Forelimb muscle (tissue), 1 donor: ENCODE measurements at places on chromosomes 6 and 20. TPM values are rescaled to one million over a fixed set of nuclear protein-coding genes. Genes with fewer than 3 reads are reported as not detected.
A peak's percentile ranks its signal among the peaks of the same experiment; 100 is the strongest.

DNA sequence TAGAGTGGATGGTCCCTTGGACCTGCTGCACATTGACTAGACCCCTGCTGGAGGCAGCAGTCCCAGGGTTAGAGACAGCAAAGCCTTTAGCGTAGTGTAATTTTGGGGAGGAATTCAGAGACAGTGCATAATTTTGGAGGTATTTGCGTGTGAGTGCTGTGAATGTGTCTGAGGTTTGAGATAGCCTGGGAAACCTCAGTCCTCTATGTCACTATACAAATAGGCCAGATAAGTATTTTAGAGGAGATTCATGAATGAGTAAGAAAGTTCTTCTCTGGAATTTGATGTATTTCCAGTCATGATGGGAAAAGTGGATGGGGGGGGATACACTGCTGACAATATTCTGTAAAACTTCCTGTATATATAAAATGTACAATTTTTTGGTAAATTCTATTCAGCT is 25.8 kb upstream of the MTRF1L start:
- no peak for DNase-seq

- no peak for DNase-seq
Measured at GRCh38 chr6:43058531-43058930, 703 bp downstream of the MRPL2 start.

DNA sequence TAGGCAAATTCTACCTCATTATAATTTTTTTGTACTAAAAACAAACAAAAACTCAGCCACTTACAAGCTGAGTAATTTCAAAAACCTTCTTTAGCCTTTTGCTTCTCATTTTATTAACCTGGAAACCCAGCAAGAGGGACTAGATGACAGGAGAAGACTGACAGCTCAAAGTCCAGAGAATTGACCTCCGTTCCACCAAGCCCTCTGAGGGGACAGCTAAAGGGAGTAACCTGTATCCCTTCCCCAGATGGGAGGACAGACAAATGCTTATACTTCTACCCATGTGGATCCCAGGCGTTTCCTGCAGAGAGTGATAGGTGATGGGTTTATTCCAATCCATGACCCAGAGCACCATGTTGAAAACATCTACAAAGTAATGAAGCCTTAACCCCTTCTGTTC is 18.5 kb upstream of the MTRES1 start:
- DNase-seq, result no peak

DNA sequence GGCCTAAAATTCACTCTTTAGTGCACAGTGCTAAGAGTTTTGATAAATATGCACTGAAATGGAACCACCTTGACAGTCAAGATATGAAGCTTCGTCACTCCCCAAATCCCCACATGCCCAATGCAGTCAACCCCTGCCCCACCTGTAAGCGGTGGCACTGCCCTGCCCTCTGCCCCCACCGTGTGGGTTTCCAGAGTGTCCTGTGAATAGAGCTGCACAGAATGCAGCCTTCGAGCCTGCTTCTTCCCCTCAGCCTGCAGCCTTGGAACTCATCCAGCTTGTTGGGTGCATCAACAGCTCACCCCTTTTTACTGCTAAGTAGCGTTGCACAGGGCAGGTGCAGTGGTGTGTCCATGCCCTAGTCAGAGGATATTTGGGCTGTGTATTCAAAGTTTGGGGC is 216.3 kb downstream of the SYNDIG1 start:
- no peak for DNase-seq

GRCh38 chr6:151616091-151616513 is 122.3 kb downstream of the CCDC170 start:
- DNase-seq, result no peak

- DNase-seq, result no peak
Measured at GRCh38 chr6:69881322-69882151, 15.2 kb downstream of the COL19A1 start.

GRCh38 chr6:11273406-11274065 is 41.1 kb upstream of the NEDD9 start:
- no peak for DNase-seq

DNA sequence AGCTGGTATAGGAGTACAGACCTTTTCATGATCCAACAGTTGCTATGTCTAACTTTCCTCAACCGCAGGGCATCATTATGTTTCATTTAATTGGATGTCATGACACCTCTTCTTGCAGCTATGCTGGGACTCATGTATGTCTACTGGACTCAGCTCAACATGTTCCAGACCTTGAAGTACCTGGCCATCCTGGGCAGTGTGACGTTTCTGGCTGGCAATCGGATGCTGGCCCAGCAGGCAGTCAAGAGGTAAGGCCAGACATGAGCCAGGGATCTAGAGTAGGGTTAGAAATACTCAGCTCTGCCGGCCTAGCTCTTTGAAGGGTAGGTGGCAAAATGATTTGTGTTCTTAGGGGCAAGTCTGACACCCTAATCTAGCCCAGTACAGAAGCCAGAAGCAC is 25.2 kb downstream of the GHRH start:
- no peak for DNase-seq

- DNase-seq, result no peak
Measured at GRCh38 chr6:53321701-53322100, 27.0 kb downstream of the ELOVL5 start.

- no peak for DNase-seq
Measured at GRCh38 chr6:31819871-31820299, 4.5 kb downstream of the HSPA1A start.

DNA sequence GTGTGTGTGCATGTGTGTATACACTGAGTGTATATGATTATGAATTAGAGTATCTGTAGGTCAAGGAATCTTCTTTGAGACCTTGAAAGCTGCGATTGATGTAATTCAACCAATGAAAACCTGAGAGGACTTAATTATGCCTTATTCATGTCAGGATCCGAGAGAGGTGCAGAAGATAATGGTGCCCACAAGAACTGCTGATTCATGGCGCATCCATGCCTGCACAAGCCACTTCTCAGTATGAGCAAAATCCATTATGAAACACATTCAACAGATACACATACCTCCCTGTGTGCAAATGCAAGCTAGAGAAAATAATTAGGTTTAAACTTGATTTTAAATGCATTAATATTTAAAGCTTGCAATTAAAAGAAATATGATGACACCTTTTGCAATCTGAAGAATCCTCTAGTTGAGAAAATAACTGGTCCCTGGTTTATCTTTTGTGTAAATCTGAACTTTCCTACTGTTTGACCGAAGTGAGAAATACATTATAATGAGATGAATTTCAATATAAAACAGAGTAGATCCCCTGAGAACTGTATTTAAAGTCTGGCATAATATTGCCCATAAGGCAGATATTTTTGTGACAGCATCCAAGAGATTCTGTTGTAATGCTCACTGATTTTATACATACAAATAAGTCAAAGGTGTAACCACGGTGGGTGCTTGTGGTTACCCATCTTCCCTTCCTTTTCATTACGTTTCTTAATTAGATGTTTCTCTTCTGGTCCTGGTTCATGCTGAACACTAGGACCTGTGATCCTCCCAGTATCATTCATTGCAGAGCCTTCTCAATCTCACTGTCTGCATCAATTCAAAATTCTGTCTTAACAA is 45.6 kb downstream of the LY86 start:
- DNase-seq, result no peak

DNA sequence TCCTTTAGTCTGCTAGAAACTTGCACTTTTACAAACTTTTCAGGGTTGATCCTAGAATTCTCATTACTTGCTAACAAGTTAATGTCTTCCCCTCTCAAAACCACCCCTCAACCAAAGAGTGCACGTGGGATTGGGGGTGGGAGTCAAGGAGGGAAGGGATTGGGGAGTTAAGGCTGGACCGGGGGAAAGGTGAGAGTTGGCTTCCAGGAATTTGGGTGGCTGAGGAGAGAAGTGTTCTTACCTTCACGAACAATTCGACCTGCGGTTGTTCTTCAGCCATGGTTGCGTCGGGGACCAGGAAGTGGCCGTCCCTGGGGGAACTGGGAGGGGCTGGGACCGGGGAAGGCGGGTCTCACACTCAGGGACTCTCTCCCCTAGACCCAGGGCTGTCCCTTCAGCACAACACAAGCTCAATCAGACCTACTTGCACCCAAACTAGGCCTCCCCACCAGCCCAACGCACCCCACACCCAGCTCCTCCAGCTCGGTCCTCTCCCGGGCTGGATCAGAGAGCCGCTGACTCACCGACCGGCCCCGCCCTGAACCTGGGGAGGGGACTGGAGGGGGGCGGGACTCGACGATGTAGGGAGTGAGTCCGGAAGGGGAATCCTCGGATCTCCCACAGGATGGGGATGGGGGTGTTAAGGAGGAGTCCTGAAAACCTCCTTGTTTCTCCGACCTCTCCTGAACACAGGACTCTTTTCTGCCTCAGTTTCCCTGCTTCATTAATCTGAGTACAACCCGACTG is at the start of gene CLIC1:
CLIC1 (minus strand) TSS at position 510 of the 747 bp plus-strand sequence; CDS start at position 280, 230 bp downstream.
- no peak for DNase-seq

DNA sequence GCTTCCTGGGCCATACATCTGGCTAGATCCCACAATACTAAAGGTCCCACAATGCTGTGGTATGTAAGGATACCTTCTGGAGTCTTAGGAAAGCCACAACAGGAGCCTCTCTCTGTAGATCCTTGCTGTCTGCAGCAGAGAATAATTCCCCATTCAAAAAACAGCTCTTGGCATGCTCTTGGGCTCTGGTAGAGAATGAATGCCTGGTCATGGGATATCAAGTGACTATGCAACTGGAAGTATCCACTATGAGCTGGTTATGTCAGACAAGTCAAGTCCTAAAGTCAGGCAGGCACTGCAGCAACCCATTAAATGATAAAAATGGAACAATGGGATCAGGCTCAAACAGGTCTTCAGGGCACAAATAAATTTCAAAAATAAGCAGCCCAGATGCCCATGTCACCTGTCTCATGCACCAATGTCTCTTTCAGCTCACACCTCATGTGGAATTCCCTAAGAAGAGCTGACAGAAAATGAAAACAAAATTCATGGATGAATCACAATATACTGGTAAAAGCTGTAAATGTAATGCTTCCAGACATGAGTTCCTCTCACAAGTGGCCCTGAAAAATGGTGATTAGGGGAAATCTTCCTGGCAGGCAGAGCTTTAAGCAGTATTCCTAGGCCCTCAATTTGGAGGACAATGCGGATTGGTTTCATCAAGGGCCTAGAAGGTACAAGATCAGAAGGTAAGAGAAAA is 4.3 kb downstream of the AK9 start:
- DNase-seq, result no peak

- DNase-seq, result no peak
Measured at GRCh38 chr6:9408402-9409117, 973.2 kb upstream of the SLC35B3 start.

DNA sequence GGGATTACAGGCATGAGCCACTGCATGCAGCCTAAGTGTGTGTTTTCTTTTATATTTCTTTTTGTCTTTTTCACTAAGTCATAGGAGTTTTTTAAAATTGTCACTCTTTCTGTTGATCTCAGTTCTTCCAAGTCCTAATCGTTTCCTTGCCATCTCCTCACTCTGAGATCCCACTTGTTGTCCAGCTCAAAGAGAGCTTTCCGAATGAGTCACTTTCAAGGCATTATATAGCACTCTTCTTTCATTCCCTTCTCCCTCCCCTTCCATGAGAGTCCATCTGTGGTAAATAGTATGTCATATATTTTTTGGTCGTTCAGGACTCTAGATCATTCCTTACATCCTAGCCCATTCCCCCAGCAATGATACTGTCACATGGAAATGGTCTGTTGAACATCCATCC is 4.3 kb downstream of the VAPB start:
- no peak for DNase-seq

DNA sequence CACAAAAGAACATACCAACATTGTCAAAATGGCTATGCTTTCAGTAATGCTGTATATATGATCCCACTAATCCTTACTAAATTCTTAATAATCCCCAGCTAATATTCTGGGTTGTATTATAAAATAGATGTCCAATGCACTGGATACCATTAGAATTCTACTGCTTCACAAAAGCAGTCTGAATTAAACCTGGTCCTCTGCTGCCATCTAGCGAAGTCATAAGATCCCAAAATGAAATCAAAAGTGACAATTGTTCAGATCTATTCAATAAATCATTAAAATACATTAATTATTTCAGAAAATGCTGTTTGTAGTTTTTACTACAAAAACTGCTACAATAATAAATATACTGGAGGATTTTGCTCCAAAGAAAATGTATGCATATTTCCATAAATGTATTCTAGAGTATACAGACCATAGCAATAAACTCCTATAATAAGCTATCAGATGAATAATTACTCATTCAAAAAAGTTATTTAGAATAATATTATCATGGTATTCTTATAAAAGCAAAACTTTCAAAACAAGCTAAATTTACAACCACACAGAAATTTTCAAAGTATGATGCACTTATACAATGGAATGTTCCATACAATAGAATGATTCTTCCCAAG is 92.6 kb downstream of the RNGTT start:
- DNase-seq, result peak; percentile 43

DNA sequence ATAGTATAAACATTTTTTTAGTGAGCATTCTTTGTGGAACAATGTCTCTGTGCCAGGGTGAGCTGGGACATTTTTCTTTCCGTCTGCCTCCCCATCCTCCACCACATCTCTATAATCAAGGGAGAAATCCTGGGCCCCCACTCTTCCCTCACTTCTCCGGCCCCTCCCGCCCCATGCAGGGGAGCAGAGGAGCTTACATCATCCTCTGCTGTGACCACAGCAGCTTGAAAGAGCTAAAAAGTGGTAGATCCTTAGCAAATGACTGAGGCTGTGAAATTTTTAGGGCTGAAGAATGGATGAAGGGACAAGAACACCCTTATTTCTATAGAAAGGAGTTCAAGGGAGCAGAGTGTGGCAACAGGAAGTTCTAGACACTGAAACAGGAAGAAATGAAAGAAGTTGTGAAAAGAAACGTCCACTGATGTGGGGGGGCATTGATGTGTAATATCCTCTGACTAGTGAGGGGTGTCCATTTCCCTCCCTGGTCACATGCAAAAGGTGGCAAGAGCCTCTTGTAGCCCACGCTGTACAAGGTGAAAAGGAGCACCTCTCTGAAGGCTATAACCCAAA is 380.3 kb upstream of the JARID2 start:
- no peak for DNase-seq

- DNase-seq, result no peak
Measured at GRCh38 chr6:54697424-54697823, 149.1 kb upstream of the FAM83B start.

DNA sequence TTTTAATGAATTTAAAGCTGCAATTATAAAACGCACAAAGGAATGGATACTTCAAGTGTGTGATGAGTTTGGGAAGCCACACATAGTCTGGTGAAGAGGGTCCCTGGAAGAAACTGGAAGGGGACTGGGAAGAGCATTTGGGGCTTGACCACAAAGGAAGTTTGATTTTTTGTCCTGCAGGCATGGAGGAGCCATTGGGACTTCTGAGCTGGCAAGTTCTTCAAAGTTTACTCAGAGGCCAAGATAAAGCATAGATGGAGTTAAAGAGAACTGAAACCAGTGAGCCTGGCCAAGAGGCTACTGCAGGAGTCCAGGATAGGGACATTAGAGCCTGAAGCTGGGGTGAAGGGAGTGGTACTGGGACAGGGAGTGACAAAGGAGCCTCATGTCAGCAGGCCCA is 95.0 kb downstream of the AIG1 start:
- DNase-seq, result no peak

- no peak for DNase-seq
Measured at GRCh38 chr6:139249395-139249794, 42.4 kb downstream of the TXLNB start.

- DNase-seq, result no peak
Measured at GRCh38 chr6:20497216-20498040, 36.8 kb upstream of the CDKAL1 start.

AMD1 gene
- 49.1 TPM for polyA plus RNA-seq

PHF1 gene
- 48.4 TPM for polyA plus RNA-seq

CLIC5 gene
- polyA plus RNA-seq, result 17.6 TPM

PSMF1 gene
- polyA plus RNA-seq, result 98.1 TPM

SYS1 gene
- polyA plus RNA-seq, result 14.2 TPM

C6orf15 gene
- not detected for polyA plus RNA-seq

HCRTR2 gene
- not detected for polyA plus RNA-seq

PPP1R16B gene
- 4.8 TPM for polyA plus RNA-seq

MATN4 gene
- polyA plus RNA-seq, result 0.57 TPM

CLVS2 gene
- 0.34 TPM for polyA plus RNA-seq

ANKEF1 gene
- 1.2 TPM for polyA plus RNA-seq
